HepG2 (cell line): ENCODE measurements at places on chromosomes 1 and 21. TPM values are rescaled to one million over a fixed set of nuclear protein-coding genes. Genes with fewer than 3 reads are reported as not detected.

DNA sequence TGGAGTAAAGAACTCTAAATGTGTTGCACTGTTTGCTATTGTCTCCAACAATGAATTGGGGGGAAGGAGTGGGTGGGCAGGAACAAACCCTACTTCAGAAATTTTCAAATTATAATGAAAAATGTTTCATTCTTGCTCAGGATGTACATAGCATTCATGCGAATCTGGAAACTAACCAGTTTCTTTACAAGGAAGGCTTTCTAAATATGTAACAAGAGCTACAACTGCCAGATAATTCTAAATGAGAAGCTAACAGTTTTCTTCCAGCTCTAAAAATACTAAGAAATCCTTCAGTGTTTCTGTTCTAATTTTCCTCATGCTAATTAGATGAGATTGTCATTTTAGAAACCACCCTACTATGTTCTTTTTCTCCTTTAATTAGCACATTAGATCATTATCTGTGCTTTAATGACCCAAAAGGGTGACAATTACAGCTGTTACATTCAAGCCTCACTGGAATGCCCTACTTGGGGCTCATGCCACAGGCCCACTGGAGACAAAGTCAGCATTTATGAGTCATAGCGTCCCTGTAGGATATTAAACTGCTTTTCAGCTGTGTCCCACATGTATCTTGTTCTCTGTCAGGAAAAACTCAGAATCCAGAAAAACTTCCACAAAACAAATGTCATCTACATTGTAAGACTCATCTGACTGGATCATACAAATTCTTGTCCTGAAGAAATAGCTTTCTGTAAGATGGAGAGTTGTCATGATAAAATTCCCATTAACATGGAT, 804.6 kb upstream of the CXADR start:
- no peak for DNase-seq

DNA sequence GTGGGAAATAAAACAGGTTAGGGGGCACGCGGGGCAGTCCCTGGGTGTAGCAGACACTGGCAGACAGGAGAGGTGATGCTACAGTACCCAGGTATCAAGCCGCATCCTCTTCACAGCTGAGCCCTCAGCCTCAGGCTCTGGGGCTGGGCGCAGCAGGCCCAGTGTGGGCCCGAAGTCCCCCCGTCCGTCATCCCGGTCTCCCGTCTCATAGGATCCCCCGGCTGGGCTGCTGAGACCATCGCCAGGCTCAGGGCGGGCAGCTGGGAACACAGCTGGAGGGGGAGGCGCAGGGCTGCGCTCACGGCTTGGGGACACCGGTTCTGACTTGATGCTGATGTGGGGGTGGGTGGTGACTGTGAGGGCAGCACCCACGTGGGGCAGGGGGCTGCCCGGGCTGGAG, 32.7 kb downstream of the MEF2D start:
- no peak for DNase-seq

DNA sequence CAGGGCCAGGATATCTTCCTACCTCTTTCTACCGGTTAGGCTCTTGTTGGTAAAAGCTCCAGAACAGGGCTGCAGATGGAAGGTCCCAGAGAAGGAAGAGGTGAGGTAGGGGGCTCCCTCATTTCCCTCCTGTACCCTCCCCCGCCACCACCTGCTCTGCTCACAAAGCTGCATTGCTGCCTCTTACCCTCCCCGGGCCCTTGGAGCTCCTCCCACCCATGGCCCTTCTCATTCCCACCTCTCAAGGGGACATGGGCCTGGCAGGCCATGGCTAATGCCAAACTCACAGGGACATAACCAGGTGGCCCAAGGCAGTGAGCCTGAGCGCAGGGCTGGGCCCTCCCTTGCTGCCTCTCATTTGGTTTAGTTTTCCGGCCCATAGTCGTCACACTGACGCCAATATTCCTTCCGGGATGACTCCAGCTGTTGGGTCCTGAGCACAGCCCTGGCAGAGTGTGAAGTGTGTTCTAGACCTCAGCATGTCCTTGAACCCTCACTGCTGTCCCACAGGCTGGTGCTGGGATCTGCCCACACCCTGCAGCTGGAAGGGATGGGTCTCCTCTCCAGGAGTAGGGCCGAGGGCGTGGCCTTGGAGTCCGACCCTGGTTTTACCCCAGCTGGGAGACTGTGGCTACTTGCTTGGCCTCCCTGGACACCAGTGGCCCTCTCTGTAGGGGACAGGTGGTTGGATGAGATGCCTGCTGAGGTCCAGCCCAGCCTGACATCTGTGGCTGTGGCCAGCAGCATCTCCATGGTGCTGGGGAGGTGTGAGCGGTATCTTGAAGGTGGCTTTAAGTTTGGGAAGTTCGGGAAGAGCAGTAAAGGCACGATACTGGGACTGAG, 104.6 kb downstream of the ARHGEF10L start:
- no peak for DNase-seq

DNA sequence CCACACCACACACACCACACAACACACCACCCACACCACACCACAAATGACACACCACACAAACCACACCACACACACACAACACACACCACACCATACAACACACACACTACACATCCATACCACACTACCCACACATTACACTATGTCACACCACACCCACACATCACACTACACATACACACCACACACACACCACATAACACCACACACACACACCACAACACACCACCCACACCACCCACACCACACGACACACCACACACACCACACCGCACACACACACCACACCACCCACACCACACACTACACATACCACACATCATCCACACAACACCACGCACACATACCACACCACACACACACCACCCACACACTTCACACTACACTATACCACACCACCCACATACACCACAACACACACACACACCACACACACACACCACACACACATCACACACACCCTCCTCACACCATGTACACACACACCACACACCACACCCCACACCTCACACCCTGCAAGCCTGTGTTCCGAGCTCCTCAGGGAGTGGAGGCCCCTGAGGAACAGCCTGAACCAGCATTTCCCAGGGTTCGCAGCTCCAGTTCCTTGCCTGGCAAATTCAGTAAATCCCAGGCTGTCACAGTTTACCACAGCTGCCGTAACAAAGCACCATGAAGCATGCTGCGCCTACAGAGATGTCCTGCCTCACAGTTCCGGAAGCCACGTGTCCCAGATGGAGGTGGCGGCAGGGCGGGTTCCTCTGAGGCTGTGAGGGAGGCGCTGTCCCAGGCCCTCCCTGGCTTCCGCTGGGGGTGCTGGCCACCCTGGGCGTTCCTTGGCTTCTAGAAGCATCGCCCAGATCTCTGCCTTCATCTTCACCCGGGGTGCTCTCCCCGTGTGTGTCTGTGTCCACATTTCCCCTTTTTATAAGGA, 69.8 kb upstream of the ATP5PO start:
- DNase-seq = no peak

DNA sequence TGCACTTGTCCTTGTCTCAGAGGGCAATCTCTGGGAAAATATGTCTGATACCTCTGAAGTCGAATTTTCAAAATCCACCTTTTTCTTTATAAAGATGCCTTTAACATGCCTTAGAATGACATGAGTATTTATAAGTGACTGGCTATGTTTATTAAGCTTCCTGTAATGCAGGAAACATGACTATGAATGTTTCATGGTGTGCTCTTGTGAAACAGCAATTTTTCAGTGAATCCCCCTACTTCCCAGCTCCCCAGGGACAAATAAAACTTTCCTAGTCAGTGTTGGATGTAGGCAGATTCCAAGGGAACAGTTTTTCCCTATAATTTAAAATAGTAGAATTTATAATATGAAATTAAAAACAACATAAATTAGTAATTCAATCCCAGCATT, 437.0 kb downstream of the LMO4 start:
- DNase-seq = no peak

DNA sequence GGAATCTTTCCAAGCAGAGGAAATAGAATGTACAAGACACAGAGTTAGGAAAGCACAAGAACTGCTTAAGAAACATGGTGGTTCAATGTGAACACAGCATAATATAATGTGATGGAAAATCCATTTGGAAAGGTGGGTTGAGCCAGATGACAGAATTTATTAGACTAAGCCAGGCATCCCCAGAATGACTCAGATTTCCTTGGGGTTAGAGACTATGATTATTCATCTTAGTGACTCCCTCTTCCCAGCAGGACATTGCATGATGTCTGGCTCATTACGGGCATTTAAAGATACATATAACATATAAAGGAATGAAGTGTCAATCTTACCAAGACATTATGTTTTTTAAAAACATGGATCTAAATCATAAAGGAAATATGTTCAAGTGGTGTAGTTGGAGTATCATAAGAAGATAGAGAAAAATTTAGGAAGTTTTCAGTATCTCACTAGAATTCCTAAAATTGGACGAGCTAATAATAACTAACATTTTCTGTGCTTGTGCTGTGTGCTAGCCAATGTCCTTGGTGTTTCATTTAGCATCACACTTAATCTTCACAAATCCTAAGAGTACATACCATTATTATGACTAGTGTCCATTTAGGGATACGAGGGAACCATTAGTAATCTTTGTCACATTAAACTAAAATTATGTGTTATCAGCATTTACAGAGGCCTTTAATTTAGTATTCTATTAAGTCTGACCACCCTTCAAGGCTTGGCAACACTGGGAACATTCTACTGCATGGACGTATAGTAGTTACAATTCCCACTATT, 41.0 kb upstream of the ST6GALNAC5 start:
- DNase-seq = no peak

DNA sequence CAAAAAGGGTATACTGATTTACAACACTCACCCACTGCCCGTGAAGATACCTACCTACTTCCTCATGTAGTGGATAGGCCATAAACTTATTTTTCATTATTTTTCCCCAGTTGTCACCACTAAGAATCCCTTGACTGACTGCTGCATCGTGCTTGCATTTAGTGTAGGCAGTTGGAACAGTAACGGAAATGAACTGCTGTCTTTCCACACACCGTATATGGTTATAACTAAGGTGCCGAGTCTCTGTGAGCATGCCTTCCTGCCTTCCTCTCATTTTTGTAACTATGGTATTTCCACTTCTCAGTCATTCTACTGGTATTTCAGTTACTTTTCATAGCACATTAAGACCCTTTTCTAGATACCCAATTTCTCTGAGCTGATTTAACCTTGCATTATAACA, 36.4 kb downstream of the SLC35F3 start:
- DNase-seq = no peak

Gene LRRC39
- polyA plus RNA-seq = 0.32 and 0.46 TPM in 2 replicates

Gene DCDC2B
- not detected in 2 replicates for polyA plus RNA-seq

Gene ZBTB8B
- under 0.01 TPM in 1 of 2 replicates, not detected in the other for polyA plus RNA-seq

Gene SETD4
- 7.1 and 8.4 TPM in 2 replicates for polyA plus RNA-seq

Gene OR14K1
- not detected in 2 replicates for polyA plus RNA-seq

Gene MLLT11
- 0.14 and 0.21 TPM in 2 replicates for polyA plus RNA-seq

Gene SLC6A9
- 9.9 and 16.1 TPM in 2 replicates for polyA plus RNA-seq
